NCI-H1105 treated with DMSO at 0.1 percent for 48 hours (cell line): ENCODE measurements at places on chromosomes 5 and 9.

DNA sequence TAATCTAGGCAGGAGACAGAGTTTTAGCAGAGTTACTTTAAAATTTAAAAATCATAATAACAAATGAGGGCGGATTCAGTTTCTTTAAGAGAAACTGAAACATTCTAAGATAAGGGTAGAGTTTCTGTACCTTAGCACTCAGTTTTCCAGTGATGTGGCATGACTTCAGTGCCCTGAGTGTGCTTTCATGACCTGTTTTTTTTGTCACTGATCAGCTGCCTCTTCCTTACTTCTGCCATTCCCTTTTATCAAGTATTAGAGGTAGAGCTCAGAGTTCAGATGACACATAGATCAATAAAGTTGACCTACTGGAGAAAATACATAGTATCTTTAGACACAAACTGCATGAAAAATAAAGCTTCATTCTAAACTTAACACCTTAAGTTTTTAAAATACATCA, 82.3 kb downstream of the ERMP1 start:
- DNase-seq = no peak

GRCh38 chr9:136091582-136092352, 3.3 kb downstream of the NACC2 start:
- no peak for DNase-seq

GRCh38 chr9:129412814-129413536, 207.9 kb downstream of the C9orf50 start:
- DNase-seq = peak; percentile 61

DNA sequence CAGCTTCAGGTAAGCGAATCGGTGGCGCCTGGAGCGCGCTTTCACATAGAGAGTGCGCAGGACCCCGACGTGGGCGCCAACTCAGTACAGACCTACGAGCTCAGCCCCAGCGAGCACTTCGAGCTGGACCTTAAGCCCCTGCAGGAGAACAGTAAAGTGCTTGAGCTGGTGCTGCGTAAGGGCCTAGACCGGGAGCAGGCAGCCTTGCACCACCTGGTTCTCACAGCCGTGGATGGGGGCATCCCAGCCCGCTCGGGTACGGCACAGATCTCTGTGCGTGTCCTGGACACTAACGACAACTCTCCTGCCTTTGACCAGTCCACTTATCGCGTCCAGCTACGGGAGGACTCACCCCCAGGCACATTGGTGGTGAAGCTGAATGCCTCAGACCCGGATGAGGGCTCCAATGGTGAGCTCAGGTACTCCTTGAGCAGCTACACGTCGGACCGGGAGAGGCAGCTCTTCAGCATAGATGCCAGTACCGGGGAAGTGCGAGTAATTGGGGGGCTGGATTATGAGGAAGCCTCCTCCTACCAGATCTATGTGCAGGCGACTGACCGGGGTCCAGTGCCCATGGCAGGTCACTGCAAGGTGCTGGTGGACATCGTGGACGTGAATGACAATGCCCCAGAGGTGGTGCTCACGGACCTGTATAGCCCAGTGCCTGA, 1.1 kb downstream of the PCDHAC2 start:
- no peak for DNase-seq

DNA sequence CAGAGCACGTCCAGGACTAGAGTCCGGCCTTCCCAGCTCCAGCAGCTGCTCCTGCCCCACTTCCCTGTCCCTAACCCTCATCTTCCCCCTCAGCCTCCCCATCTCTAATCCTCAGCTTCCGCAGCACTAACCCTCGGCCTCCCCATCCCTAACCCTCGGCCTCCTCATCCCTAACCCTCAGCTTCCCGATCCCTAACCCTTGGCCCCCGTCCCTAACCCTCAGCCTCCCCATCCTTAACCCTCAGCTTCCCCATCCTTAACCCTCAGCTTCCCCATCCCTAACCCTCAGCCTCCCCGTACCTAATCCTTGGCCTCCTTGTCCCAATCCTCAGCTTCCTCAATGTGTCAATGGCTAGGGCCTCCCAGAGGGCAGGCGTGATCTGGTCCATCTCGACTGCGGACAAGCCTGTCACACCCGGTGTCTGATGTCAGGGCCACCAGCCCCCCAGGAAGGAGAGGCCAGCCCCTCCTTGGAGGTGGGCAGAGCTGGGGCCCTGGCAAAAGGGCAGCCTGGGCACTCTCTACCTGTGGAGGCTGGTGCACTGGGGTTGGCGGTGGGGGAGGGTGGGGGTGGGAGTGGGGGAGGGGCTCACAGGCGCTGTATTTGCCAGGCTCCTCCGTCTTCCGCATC, 1.4 kb downstream of the OBP2B start:
- DNase-seq = no peak

DNA sequence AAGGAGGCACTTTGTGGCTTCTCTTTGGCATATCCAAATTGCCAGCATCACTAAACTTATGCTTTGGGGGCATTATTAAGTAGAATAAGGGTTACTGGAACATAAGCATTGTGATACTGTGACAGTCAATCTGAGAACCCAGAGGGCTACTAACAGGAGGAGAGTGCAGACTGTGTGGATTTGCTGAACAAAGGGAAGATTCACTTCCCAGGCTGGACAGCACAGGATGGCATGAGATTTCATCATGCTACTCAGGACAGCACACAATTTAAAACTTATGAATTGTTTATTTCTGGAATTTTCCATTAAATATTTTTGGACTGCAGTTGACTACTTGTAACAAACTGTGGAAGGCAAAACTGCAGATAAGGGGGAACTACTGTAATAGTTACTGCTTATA, 212.5 kb downstream of the TMC1 start:
- DNase-seq = no peak

GRCh38 chr9:129256959-129257713, 79.1 kb upstream of the IER5L start:
- DNase-seq = no peak

- DNase-seq = peak; percentile 45
Observed at GRCh38 chr5:151770383-151771258, 1.1 kb upstream of the G3BP1 start.

- DNase-seq = no peak
Observed at GRCh38 chr5:43019291-43019613, 20.9 kb downstream of the ANXA2R start.

- DNase-seq = no peak
Observed at GRCh38 chr5:31551878-31552277, 19.8 kb downstream of the C5orf22 start.

DNA sequence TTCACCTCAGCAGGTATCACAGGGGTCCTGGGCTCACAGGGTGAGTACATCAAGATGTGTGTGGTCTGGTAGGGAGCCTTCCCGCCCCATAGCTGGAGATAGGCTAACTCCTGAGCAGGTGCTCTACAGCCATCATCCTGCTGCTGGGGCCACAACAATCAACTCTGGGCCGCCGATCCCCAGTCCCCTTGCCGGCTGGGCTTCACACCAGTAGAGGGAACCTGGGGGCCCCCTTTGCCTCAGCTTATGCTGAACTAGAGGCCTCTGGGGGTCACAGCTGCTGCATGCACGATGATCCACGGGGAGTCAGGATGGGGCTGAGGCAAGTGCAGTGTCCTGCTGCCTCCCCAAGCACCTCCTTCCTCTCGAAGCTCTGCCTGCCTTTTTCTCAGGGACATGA, 46.5 kb downstream of the IRF1 start:
- no peak for DNase-seq

DNA sequence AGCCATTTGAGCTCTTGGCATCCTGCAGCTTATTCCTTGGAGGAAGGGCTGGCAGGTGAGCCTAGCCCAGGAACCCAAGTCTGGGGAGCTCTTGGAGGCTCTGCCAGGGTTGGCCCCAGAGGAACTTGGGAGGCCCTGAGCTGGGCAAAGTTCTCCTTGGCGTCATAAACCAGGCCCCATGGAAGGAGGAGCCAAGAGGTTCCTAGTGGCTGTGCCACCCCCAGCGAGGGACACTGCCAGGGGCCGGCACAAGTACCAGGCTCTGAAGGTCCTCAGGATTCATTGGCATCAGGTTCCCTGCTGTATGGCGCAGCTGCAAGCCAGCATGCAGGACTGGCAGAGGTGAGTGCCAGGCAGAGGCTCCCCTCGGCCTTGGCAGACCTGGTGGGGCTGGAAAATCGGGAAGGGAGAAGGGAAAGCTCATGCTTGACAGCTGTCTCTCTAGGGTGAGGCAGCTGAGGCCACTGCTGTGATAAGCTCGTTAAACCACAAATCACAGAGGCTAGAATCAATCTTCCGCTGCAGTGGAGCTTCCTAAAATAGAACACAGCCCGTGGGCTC, 54.6 kb upstream of the SYNPO start:
- no peak for DNase-seq

GRCh38 chr9:136318111-136318775, 9.1 kb upstream of the GPSM1 start:
- no peak for DNase-seq

- DNase-seq = peak; percentile 91
Observed at GRCh38 chr9:100598641-100599145, 20.8 kb downstream of the CAVIN4 start.

DNA sequence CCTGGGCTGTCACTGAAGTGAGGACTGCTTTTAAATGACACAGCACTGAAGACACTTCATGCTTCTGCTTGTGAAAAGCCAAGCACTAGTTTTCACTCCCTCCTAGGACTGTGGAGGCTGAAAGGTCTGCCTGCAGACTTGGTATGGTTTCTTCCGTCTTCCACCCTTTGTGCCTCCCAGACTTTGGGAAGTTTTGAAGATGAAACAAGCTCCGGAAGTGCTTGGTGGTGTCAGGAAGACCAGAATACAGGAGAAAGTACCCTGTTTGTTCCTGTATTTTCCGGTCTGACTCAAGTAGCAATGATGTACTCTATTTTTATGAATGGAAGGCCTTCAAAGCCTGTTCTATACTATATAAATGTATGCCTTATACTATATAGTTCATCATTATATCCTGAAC, 222.7 kb downstream of the PDZD2 start:
- no peak for DNase-seq

GRCh38 chr5:626850-627249, 14.7 kb downstream of the CEP72 start:
- no peak for DNase-seq

DNA sequence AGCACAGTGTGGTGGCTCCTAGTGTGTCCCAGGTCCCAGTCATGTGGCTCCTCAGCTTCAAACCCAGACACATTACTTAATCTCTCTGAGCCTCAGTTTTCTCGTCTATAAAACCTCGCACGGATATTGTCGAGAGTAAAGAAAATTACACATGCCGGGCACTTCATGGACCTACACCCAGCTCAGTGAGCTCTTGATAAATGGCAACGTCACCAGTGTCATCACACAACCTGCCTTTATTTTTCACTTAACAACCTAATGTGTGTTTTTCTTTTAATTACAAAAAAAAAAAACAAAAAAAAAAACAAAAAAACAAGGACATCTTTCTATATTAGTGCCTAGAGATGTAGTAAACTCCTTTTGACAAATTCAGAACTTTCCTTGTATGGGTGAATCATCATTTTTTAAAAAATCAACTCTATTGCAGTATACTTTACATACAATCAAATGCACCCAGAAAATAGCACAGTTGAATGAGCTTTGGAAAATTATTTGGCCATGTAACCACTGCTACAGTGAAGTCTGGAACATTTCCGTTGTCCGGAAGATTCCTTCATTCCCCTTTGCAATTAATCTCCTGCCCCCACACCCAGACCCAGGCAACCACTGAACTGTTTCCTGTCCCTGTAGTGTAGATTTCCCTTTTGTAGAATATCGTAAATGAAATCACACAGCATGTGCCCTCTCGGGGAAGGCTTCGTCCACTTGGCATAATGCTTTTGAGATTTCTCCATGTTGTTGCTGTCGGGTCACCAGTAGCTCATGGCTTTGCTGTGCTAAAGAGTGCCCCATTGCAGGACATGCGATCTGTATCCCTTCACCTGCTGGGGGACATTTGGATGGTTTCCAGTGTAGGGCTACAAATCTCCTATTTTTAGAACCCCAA, 100.4 kb upstream of the LARP1 start:
- DNase-seq = no peak

- no peak for DNase-seq
Observed at GRCh38 chr5:140178086-140178410, 3.1 kb downstream of the CYSTM1 start.

DNA sequence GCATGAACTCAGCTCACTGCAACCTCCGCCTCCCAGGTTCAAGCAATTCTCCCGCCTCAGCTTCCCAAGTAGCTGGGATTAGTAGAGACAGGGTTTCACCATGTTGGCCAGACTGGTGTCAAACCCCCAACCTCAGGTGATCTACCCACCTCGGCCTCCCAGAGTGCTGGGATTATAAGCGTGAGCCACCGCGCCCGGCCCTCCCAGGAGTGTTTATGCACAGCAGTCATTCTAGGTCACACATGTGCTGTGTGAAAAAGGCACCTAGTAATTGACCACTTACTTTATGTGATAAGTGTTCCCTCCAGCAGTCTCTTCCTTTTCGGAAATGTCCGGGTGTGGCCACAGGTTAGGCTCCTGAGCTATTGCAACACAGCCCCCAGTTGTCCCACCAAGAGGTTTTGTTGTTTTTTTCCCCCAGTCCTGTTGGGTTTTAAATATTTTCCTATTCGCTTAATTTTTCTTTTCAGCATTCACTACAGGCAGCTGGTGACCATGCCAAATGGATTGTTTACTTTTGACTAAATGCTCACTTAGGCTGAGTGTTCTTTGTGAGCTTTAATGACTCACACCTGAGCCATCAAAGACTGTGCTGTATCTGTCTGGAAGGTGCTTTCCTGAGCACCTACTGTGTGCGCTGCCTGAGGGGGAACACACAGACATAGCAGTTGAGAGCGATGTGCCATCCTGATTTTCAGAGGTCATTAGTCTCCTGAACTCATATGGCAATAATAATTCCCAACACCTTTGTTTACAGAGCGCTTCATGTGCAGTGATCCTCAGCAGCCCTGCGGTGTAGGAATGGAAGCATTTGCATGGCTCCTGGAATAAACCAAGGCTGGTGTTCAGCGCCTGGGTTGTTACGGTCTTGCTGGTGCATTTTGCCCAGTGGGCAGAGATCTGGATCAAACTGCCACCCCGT, 94.3 kb downstream of the MVB12B start:
- DNase-seq = peak; percentile 87

DNA sequence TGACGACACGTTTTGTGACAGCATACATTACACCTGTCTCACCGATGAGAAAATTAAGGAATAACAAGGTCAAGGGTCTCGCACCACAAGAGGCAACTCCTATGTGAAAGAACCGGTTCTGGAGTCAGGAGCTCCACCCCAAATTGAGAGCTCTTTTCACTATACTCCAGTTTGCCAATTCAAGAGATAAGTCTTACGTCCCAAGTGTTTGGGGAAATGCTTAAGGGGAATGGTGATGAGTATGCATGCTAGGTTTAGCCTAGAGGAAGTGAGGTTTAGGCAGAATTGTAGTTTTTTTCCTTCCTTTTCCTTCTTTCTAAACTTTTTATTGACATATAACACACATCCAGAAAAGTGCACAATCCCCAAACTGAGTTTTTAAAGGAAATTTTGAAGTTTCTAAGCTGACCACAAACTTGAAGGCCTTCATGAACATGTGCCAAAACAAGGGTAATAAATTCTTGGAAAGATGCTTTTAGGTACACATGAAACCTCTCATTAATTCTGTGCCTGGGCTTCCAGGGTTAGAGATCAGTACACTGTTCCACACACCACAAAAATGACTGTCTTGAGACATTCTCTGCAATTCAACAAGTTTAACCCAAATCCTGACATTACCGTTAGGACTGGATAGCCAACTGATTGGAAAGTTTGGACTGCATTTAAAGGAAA, 127.6 kb upstream of the SLC1A3 start:
- DNase-seq = no peak
